ENCODE measurements at places on chromosomes 6 and 20.

DNA sequence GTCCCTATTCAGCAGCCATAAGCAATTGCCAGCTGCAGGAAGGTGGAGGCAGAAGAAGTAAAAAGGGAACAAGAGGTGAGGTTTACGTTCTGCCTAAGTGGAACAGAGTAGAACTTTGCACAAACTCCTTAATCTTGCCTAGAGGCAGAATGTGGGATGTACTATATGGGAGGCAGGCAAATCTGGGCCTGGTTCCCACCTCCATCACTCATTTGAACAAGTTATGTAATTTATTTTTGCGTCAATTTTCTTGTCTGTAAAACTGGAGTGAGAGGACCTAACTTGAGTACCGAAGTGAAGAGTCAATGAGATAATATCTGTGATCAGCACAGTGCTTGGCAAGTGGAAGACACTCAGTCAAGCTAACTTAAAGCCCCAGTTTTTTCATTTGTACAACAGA, 2.0 kb upstream of the TPBG start:
- no peak for DNase-seq

DNA sequence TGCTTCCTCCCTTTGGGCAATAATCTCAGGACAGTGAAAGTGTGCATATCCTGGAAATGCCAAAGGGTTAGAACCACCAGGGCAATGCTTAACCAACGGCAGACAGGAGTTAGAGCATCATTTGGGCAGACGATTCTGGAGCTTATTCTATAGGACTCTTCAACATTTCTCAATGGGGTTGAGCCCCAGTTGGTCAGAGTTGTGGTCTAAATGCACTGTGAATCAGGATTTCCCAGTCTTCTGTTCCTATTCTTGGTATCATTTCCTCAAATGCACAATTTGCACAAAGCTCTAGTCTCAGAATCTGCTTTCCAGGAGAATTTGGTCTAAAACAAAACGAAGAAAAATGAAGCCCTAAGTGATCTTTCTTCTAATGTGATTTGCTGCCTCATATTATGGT, 389.6 kb upstream of the JAG1 start:
- DNase-seq = no peak

GRCh38 chr6:163356324-163356723, 58.2 kb upstream of the QKI start:
- no peak for DNase-seq

DNA sequence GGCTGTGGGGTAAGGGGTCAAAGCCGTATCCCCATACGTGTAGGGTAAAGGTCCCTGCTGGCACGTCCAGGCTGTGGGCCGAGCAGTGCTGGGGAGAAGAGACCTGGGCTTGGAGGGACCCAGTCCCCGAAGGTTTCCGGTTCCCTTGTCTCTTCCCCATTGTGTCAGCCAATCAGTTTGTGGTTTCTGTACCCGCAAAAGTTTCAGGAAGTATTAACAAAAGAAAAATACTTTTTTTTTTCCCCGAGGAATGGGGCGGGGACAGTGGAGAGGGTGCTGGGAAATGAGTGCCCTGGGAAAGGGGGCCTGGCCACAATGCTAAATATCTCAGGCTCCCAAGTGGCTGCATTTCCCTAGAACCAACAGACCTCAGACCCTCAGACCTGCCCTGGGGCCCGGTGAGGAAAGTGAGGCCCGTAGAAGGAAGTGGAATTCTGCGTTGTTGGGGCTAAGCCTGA, 15.2 kb upstream of the AMD1 start:
- no peak for DNase-seq

DNA sequence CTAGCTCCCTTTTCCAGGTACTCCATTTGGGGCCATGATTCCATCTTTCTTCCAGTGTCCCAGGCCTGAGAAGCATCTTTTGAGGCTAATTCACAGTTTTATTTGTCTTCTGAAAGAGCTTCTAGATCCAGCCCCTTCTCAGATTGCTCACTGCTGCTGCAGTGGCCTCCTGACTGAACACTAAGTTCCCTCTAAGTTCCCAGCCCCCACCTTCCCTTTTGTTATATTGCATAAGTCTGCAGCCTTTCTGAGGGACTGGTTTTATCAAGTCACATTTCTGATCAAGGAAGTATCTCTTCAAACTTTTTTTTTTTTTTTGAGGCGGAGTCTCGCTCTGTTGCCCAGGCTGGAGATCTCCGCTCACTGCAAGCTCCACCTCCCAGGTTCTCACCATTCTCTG, 10.7 kb downstream of the MAPRE1 start:
- no peak for DNase-seq

DNA sequence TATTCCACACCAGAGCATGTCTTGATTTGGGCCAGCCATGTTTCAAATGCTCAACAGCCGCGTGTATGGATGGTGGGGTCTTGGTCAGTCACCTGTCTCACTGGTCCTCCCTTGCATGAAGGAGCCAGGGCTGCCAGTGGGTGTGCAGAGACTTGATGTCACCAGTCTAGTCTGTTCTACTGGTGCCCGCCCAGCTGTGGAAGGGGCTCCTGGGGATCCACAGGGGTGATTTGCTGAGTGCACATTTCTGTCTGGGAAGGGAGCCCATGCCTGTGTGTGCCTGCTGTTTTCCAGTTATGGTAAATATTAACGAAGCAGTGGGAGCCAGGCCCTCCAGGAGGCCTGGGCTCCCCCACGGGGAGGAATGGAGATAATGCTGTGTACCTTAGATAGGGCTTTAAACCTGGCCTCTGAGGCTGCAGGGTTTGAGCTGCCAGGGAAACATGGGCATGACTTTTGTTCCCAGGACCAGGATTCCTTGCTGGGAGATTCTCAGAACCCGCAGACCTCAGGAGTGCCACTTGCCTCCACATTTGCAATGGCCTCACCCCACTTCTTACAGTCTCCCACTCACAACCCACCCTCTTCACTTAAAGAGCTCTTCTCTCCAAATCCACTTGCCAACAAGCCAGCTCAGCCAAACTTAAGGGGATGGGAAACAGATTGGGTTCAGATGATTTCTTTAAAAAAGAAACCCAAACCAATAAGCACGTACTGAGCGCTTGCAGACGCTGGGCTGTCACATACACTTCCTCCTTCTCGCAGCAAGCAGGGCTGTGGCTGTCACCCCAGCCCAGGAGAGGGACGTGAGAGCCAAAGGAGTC, 54.1 kb downstream of the VEGFA start:
- DNase-seq = no peak

DNA sequence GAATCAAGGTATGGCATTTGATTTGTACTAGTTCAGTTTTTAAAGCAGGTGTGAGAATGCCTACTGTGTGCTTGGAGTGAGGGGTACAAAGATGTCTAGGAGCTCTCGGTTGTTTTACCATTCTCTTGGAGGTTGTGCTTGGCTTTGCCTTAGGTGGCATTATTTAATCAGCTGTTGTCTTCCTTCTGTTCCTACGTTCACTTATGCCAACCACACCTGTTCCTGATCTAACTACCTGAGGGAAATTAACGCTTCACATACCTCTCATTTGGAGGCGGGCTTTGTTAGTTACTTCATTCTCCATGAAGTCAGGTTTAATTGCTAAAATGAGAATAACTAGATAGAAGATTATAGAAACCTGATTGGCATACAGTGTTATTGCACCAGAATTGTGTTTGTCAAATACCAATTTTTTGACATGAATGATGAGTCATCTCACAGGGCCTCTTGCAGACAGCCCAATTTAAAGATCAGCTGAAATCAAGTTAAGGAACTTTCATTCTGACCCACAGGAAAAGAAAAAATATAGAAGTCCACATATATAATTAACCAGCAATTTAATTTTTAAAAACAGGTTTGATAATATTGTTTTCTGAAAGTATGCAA, 24.8 kb upstream of the PBOV1 start:
- no peak for DNase-seq

DNA sequence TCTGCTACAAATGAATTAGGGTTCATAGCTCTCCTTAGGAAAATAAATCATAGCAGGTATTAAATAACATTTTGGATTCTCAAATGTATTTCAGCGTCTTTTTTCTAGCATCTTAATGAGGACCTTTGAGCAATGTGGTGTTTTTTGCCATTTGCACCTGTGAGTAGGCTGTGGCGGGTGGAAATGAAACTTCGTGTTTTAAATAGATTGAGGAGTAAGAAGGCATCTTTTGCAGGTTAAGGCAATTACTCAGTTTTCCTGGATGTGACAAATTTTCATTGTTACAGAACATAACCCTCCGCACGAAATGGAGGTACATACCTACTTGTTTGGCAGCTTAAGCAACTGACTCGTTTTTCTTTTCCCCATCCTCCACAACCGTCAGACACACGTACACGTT, 708.9 kb upstream of the NRSN1 start:
- no peak for DNase-seq

- no peak for DNase-seq
These were observed 586.1 kb downstream of the RNF144B start for GRCh38 chr6:18973251-18973650.

- DNase-seq = no peak
These were observed 116.5 kb downstream of the SAMD5 start for GRCh38 chr6:147624946-147625515.

All from stimulated activated CD8-positive, alpha-beta memory T cell treated with anti-CD3 and anti-CD28 coated beads, Interleukin-15, amount 100 ng/mL, for 48 hours (primary cell).